CD4-positive, CD25-positive, alpha-beta regulatory T cell (primary cell): ENCODE measurements at places on chromosomes 16 and 17.

DNA sequence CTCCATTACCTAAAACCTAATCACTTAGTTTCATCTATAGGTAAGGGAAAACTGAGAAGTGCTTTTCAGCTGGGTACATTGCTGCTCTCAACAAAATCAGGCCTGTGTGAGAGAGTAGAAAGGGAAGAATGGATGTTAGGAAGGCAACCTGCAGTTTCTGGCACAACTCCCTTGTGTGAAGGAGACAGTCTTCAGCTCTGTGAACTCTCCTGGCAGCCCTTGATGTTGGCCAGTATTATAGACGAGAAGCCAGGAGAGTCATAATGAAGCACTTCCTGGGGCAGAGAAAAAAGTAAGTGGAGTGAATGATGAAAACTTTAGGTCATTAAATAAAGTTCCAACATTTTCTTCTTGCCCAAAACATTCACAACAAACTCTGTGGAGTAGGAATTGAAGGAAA is 260.1 kb downstream of the IRX3 start:
- H3K4me3 ChIP-seq: no peak overlapping the region
- no peak for DNase-seq
- H3K36me3 ChIP-seq: peaks cover 5% of the 10 kb centered on the region
- H3K27me3 ChIP-seq: no peaks in the 10 kb centered on the region
- no peak overlapping the region for H3K27ac ChIP-seq

GRCh38 chr17:77440560-77440981 is 299.8 kb downstream of the SEC14L1 start:
- DNase-seq: peak; percentile 78
- peaks cover 100% of the 10 kb centered on the region for H3K4me1 ChIP-seq
- no peaks in the 10 kb centered on the region for H3K27me3 ChIP-seq
- peak overlapping the region; percentile 46 for H3K4me3 ChIP-seq
- peak overlapping the region; percentile 96 for H3K27ac ChIP-seq

GRCh38 chr17:2532146-2532720 is 20.5 kb upstream of the METTL16 start:
- H3K4me1 ChIP-seq: peaks cover 6% of the 10 kb centered on the region
- H3K27ac ChIP-seq: no peak overlapping the region
- H3K36me3 ChIP-seq: no peaks in the 10 kb centered on the region
- no peak for DNase-seq
- H3K4me3 ChIP-seq: no peak overlapping the region

- no peak overlapping the region for H3K4me3 ChIP-seq
- H3K36me3 ChIP-seq: no peaks in the 10 kb centered on the region
- no peak overlapping the region for H3K27ac ChIP-seq
- no peak for DNase-seq
These were observed 114.6 kb upstream of the NOG start for GRCh38 chr17:56478836-56479447.

DNA sequence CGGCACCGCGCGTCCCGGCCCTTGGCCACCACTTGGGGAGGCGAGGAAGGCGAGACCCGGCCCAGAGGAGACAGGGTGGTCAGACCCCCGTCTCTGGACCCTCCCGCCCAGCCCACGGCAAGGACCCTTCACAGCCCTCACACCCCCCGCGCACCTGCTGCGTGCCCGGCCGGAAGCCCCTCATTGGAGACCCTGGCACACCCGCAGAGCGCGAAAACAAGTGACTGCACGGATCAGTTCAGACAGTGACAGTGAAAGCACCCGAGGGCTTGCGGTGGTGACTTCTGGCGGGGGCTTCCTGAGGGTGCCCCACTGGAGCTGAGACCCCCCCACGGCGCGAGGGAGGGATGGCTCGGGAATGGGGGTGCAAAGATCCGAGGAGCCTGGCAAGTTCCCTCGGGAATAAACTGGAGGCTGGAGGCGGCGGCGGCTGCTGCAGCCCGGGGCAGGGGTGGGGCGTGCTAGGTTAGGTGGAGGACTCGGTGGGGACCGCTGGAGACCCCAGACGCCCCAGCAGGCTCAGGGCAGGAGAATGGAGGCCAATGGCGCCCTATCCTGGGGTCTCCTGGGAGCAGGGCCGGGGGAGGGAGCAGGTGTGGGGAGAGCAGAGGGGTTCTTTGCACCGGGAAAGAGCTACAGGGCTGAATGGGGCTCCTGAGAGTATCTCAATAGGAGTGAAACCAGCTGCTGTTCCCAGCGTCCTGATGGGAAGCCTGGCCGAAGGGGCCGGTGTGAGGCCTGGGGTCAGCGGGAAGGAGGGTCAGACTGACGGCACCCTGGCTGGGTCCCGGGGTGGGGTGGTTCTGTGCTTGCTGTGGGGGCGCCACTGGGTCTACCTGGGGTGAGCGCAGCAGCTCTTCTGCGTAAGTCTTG is 824 bp upstream of the FBXL16 start:
- H3K36me3 ChIP-seq: no peaks in the 10 kb centered on the region
- H3K4me3 ChIP-seq: no peak overlapping the region
- no peak overlapping the region for H3K27ac ChIP-seq
- peaks cover 12% of the 10 kb centered on the region for H3K27me3 ChIP-seq
- no peak for DNase-seq

GRCh38 chr16:30368122-30368791 is 2.0 kb downstream of the TBC1D10B start:
- peak overlapping the region; percentile 72 for H3K27ac ChIP-seq
- peaks cover 9% of the 10 kb centered on the region for H3K36me3 ChIP-seq
- DNase-seq: no peak
- H3K27me3 ChIP-seq: no peaks in the 10 kb centered on the region
- peak overlapping the region; percentile 83 for H3K4me3 ChIP-seq

- peaks cover 6% of the 10 kb centered on the region for H3K36me3 ChIP-seq
- DNase-seq: no peak
- H3K4me1 ChIP-seq: peaks cover 84% of the 10 kb centered on the region
- H3K27ac ChIP-seq: peak overlapping the region; percentile 95
- no peaks in the 10 kb centered on the region for H3K27me3 ChIP-seq
These were observed 22.5 kb downstream of the XPO6 start for GRCh38 chr16:28189245-28189644.

GRCh38 chr17:6464446-6465041 is 20.3 kb downstream of the PIMREG start:
- H3K27me3 ChIP-seq: no peaks in the 10 kb centered on the region
- H3K27ac ChIP-seq: no peak overlapping the region
- H3K36me3 ChIP-seq: no peaks in the 10 kb centered on the region
- no peak overlapping the region for H3K4me3 ChIP-seq

DNA sequence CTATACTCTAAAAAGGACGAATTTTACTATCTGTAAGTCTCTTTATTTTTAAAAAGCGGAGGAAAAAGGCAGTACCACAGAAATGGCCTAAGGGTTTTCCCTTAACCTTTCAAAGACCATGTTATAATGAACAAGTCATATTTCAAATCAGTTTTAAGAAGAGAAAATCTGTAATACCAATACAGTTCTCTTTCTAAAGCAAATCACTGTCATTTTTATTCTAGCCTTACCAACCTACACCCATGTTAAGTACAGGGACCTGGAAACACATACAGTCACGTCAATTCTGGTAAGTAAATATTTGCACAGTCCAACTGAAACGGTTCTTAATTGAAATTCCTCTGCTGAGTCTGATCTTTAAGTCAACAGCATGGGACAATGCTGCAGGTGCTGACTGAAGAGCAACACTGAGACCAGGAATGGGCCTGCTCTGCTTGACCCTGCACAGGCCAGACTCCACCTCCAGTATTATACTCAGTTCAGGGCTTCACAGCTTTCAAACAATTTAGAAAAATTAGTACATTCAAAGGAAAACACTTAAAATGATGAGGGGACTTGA is 20.2 kb downstream of the MBTPS1 start:
- no peak overlapping the region for H3K27ac ChIP-seq
- no peak overlapping the region for H3K4me3 ChIP-seq
- H3K27me3 ChIP-seq: no peaks in the 10 kb centered on the region
- no peaks in the 10 kb centered on the region for H3K4me1 ChIP-seq
- DNase-seq: no peak
- peaks cover 81% of the 10 kb centered on the region for H3K36me3 ChIP-seq

GRCh38 chr17:58302171-58302918 is 21.6 kb upstream of the MPO start:
- H3K27ac ChIP-seq: no peak overlapping the region
- no peaks in the 10 kb centered on the region for H3K27me3 ChIP-seq
- H3K4me3 ChIP-seq: no peak overlapping the region
- H3K4me1 ChIP-seq: no peaks in the 10 kb centered on the region
- peaks cover 12% of the 10 kb centered on the region for H3K36me3 ChIP-seq

DNA sequence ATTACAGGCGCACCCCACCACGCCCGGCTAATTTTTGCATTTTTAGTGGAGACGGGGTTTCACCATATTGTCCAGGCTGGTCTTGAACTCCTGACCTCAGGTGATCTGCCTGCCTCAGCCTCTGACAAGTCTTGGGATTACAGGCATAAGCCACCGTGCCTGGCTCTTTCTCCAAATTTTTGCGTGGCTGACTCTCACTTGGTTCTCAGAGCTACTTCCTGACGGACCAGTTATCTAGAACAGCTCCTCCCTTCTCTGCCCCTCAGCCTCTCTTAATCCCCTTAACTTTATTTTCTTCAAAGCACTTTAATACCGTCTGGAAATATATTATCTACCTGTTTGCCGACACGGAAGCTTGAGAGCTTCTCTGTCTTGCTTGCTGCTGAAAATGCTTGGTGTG is 4.2 kb downstream of the YPEL2 start:
- no peak overlapping the region for H3K4me3 ChIP-seq
- peak overlapping the region; percentile 14 for H3K27ac ChIP-seq
- peaks cover 56% of the 10 kb centered on the region for H3K4me1 ChIP-seq
- no peak for DNase-seq
